Inflammatory macrophage treated with lipopolysaccharide for 1 hour (primary cell): ENCODE measurements at places on chromosomes 16 and 17.

DNA sequence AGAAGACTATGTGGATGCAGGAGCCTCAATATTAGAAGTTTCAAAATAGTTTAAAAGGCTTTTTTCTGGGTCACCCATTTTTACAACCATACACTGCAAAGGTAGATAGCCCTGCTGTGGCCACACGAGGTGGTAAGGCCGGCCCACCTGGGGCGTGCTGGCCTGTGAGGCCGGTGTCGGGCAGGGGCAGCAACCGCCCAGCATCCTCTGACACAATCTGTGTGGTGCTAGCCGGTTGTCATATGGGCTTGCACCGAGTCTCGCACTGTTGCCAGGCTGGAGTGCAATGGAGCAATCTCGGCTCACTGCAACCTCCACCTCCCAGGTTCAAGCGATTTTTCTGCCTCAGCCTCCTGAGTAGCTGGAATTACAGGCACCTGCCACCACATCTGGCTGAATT lies 44.0 kb downstream of the CFAP20 start:
- DNase-seq = no peak

GRCh38 chr16:35735403-35736251 lies 2276.2 kb downstream of the TP53TG3F start:
- DNase-seq = no peak

DNA sequence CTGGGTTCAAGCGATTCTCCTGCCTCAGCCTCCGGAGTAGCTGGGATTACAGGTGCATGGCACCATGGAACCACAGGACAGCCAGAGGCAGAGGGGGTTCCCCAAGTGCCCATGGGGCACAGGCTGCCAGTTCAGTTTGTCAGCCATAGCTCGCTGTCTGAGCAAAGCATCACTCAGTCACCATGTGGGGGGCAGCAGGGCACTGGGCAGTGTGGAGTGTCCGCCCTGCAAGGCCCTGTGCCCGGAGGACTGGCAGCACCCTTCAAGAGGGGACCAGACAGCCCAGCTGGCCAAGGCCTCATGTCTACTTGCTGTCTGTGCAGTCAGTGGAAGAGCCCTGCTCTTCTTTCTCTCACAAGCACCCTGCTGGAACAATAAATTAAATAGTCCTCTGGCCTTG lies 6.4 kb downstream of the ALYREF start:
- DNase-seq = no peak

GRCh38 chr16:21081329-21081728 lies 69.3 kb downstream of the DNAH3 start:
- no peak for DNase-seq

GRCh38 chr17:79628861-79629547 lies 18.2 kb upstream of the RBFOX3 start:
- DNase-seq = no peak

GRCh38 chr17:77700165-77700881 lies 258.2 kb upstream of the TNRC6C start:
- DNase-seq = no peak

DNA sequence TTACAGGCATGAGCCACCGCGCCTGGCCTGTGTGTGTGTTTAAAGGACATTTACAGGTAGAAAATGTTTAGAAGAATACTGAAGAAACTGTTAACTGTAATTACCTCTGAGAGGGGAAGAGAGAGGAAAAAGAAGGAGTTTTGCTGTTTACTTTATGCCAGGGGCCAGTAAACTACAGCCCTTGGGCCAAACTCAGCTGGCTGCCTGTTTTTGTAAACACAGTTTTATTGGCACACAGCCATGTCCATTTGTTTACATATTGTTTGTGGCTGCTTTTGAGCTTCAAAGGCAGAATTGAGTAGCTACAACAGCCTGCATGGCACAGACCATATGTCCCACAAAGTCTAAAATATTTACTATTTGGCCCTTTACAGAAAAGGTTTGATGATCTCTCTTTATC lies 76.4 kb downstream of the GPR139 start:
- DNase-seq = no peak

DNA sequence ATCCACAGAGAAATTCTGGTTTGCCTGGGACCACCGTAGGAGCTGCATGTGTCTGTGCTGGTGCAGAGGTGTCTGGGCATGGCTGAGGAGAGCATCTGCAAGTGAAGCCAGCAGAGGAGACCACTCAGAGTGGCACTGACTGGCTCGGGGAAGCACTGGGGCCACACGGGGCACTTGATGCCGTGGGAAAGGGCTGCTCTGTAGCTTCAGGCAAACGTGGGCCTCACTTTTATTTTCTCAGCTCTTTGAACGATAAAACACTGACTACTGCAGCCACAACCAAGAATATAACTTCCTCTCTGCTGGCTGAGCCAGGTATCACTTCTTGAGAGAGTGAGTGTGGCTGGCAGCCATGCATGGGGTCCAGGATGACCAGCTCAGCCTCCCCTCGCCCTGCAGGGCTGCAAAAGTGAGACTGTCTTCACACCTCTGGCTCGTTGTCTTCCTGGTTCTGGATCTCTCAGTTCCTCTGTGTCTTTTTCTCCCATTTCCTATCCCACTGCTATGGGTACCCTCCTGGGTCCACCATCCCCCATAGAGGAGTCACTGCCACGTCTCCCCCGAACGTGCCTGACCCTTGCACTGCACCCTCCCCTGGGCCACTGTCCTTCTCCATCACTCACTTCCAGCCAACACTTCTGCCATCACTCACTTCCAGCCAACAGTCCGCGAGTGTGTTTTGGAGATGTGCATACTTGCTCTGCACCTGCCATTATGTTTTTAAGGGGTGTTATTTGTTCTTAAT lies 201.4 kb upstream of the CHMP6 start:
- no peak for DNase-seq

DNA sequence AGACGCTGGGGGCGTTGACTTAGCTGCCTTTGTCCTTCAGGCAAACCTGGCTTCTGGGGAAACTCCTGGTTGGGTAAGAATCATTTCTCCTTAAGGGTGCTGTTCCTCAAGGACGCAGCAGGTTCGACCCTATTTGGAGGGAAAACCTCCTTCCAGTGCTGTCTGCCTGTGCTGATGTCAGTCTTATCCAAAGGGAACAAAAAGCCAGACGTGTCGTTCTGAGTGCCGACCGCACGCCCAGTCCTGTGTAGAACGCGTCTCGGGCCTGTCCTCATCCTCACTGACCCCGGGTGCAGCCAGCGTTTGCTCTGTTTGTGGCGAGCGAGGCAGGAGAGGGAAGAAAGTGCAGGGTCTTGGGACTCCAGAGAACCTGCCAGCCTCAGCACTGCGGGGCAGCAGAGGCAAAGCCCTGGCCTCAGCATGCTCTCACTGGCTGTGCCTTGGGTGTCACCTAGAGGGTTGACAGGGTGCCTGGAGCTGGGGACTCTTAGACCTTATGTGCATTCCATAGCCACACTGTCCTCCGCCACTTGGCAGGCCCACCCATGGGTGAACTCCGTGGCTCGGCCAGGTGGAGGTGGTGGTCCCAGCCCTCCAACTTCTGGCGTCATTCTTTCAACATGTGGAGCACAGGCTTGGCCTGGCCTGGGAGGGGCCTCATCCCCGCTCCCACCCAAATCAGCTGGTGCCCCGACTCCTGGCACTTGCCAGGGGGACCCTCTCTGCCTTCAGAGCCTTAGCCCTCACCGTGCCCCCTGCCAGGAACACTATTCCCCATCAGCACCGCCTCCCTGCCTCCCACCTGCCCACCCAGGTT lies 6.0 kb downstream of the SNN start:
- DNase-seq = no peak

DNA sequence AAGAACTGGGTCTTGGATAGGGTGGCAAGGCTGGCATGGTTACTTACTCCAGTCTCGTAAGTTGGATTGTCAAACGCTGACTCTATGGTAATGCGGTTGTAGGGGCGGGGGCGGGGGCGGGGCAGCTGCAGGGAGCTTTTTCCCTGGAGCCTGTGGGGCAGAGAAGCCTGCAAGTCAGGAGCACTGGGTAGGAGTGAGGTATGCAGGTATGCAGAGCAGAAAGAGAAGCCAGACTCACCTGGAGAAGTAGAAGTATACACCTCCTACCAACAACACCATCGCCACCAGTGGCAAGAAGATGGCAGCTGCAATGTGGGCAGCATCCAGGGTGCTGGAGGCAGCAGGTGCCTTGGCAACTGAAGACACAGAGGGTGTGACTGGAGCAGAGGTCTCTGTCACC lies 4.8 kb upstream of the PHF12 start:
- no peak for DNase-seq

DNA sequence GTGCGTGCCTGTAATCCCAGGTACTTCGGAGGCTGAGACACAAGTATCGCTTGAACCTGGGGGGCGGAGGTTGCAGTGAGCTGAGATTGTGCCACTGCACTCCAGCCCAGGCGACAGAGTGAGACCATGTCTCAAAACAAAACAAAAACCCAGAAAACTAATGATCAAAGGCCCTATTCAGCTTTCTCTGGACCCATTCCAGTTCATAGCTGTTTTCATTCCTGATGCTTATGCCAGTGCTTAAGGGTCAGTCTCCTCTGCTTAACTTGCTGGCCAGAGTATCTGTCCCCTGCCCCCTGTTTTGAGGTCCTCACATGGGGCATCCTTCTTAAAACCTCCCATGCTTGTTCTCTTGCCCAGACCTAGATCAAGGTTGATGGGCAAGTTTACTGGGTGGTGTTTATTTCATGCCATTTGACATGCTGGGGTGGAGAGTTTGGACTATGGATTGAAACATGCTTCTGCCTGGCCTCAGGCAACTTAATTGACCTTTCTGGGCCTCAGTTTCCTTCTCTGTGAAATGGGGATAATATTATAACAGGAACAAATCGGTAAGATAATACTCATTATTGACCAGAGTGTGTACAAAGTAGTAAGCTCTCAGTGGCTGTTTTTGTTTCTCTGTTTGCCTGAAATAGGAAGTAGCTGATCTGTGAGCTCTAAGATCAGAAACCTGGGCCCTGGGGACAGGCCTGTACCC lies 369.8 kb downstream of the CPPED1 start:
- no peak for DNase-seq

DNA sequence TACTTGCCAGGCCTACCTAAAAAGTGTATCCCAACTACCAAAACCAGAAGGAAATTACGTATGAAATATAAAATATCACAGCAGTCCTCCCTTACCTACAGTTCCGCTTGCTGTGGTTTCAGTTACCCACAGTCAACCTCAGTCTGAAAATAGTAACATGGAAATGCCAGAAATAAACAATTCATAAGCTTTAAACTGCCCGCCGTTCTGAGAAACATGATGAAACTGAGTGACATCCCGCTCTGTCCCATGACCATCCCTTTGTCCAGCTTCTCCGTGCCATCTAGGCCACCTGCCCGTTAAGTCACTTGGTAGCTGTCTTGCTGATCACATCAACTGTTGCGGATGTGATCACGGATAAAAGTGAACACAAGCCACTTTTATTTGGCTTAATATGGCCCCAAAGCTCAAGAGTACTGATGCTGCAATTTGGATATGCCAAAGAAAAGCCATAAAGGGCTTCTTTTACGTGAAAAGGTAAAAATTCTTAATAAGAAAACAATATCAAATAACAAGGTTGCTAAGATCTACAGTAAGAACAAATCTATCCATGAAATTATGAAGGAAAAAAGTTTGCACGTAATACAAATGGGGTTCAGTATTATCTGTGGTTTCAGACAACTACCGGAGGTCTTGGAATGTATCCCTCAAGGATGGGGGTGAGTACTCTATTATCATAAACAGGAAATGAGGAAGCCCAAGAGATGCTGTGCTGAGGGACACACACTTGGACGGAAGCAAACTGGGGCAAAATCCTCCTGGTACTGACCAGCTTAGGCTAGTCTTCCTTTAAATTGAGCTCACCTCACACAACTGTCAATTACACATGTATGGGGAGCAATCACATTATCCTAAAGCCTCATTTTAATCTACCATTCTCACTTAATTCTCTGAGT lies 8.2 kb downstream of the USP22 start:
- DNase-seq = peak; percentile 81

DNA sequence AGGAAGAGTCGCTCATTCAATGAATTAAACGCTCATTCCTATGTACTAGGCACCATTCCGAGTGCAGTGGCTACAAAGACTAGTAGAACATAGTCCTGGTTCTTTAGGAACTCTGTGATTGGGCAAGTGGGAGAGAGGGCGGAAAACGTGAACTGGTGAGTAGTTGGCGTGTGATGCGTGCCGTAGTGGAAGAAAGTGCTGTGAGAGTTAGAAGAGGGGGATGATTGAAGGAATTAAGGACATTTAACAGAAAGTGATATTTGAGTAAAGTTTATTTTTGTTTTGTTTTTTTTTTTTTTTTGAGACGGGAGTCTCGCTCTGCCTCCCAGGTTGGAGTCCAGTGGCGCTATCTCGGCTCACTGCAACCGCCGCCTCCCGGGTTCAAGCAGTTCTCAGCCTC lies 7.9 kb upstream of the SLFN14 start:
- peak; percentile 47 for DNase-seq

DNA sequence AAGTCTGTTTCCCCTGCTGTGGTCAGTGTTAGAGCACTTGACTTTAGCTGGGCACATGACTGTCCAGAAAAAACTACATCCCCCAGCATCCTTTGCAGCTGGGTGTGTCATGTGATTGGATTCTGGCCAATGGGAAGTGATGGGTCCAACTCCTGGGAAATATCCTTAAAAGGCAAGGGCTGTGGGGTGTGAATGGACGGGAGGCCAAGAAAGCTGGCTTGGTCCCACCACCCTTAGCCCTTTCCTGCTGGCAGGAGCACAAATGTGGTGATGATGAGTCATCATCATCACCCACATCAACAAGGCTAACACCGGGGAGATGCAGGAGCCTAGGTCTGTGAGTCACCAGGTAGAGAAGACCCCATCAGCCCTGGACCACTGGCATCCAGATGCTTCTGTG lies 341.7 kb downstream of the C16orf95 start:
- DNase-seq = peak; percentile 35

DNA sequence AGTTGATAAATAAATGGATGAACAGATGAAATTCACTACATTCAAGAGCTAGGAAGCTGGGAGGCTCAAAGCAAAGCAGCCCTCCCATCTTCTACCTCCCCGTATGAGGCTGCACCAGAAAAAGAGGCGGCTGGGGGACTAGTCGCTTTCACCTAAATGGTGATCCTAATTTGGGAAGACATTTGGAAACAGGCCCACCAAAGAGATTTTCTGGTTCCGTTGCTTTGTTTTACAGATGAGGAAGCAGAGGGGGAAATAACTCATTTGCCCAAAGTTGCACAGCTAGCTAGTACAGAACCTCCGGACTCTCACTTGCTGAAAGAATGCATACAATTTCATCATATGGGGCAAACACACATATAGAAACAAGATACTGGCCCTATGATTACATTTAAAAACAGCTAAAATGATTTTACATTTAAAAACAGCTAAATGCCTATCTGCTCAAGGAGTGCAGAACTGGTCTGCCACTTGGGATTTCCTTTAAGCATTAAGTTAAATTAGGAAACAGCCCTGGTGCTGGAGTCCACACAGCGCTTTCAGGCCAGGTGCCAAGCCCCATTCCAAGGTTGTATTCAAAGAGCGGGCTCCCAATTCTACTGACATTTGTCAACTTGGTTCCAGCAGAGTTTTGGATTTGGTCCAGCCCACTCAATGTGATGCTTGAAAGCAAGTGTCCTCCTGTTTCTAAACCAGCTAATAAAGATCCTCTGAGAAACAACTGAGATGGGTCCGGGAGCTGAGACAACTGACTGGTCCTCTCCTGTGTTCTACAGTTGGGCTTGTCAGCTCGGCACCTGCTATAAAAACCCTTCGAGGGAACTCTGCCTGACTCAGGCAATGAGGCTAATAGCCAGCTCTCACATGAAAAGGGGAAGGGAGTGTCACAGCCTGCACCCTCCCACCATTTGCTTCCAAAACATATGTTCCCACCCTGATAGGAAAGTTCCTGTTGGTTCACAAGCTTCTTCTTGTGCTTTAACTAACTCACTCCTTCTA lies 11.7 kb downstream of the ERN1 start:
- DNase-seq = peak; percentile 83
